ENCODE measurements at places on chromosomes 12 and 14.

GRCh38 chr12:132672678-132673077, 14.5 kb downstream of the POLE start:
- no peak for DNase-seq

GRCh38 chr12:123043536-123044001, 63.1 kb downstream of the ARL6IP4 start:
- peak; percentile 96 for DNase-seq

DNA sequence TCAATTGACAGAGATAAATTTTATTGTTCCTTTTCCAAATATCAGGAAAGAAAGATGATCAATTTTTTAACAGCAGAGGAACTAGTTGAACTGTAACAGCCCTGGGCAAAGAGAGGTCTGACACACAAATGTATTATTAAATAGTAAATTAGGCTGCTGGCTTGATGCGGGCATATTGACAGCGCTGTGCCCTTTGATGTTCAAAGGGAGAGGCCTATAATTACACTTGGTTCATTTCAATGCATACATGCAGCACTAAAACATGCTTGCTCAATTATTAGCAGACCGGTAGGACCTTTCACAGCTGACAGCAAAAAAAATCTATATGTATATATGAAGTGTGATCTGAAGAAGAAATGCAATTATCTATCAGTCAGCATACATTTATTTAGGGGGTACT, 219.8 kb downstream of the SLC2A13 start:
- no peak for DNase-seq

DNA sequence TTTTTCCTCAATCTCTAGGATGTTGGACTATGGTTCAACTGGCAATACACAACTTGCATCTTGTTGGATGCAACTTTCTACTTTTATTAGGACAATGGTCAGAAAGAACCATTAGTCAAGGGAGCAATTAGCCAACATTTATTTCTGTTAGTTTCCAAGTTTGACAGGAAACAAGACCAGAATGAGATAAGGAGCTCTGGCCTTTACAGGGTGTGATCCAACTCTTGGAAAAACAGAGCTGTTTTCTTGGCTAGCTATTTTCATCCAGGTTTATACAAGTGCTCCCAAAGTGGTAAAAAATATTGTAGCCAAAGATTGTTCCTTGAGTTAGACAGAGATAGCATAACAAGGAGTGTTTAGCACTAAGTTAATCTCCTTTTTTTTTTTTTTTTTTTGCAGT, 3.9 kb upstream of the SYNE2 start:
- DNase-seq: no peak

DNA sequence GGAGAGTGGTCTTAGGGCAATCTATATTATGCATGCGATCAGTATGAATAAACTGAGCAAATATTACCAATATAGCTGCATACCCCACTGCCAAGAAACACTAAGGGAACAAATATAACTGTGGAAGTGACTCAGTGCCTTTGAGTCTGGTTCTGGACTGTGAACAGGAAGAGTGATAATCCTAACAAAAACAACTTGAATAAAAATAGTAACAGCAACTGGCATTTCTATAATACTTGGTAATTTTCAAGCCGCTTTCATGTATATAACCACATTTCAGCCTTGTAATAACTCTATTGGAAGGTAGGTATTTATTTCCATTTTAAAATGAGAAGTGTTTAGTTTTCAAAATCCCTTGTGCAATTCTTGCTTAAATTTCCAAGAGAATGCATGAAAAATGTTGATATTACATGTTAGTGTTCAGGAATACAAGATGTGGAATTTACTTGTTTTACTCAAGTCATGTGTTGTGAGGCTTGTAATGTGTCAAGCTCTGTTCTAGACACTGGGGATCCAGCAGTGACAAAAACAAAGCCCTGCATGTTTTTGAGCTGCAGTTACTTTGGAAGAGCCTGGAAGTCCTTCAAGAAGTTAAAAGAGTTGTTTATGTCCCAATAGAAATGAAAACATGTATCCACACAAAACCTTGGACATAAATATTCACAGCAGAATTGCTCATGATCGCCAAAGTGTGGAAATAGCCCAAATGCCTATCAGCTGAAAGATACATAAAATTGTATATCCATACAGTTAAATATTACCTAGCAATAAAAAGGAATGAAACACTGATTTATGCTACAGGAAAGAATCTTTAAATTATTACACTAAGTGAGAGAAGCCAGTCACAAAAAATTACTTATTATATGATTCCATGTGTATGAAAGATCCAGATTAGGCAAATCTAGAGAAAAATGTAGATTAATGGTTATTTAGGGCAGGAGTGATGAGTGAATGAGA, 338.1 kb upstream of the TMEM132C start:
- peak; percentile 81 for DNase-seq

GRCh38 chr12:96326628-96327227, 73.5 kb downstream of the CDK17 start:
- no peak for DNase-seq

DNA sequence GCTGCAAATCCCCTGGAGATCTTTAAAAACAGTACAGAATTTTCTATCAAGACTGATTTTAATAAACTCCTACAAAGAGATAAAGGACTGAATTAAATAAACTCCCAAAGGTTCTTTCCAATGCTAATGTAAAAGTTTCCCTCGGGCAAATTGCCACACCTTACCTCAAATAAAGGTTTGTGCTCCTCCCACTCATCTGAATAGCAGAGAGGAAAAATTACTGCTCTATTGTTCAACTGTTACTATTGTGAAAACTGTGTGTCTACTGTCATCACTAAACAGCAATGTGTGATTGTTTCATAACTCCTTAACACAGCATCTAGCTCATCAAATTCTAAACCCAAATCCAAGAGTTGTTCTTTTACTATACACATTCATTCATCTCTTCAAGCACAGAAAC, 3.2 kb downstream of the SPTLC2 start:
- DNase-seq: no peak

- DNase-seq: no peak
Observed at GRCh38 chr14:73753124-73753886, 39.1 kb upstream of the PNMA1 start.

DNA sequence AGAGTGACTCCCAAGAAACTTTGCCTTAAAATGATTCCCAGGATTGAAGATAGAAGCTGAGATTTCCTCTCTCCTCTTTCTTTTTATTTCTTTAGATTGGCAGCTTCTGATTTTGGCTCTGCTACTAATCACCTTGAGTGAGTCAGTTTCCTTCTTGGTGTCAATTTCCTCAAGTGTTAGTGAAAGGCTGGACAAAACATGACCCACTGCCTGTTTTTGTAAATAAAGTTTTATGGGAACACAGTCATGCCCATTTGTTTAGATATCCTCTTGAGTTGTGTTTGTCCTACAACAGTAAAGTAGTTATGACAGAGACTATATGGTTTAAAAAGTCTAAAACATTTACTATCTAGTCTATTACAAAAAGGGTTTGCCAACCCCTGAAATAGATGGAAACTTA, 227.2 kb upstream of the TBX3 start:
- DNase-seq: no peak

DNA sequence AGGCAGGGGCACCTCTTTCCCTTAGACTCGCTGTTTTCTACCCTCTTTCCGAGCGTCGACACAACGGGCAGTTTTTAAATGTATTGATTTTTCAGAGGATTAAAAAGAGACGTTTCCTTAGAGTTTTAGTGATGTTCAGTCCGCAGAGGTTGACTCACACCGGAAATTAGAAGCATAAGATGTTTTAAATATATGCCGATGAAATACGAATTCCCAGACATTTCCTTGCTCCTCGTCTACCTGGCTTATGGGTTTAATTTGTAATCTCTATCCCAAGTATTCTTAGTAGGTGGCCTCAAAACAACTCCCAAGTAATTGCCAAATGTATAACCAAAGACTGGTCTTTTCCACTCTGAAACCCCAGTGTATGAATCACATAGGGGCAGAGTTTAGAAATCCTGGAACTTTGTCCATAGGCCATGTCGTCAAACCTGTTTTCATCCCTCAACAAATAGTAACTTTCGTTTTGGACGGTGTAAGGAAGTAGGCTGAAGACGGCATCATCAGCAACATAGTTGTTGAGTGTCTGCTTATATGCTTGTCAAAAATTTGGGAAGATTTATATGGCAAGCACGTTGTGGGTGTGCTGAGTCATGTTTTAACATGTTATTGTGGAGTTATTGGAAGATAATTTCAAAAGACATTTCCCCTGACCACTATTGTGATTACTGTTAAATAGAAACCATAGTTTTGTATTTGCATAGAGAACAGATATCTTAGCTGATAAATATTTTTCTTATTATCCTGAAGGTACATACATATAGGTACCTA, 824 bp downstream of the TBK1 start:
- peak; percentile 82 for DNase-seq

GRCh38 chr12:31585271-31585670, 5.7 kb downstream of the DENND5B start:
- DNase-seq: peak; percentile 63

- no peak for DNase-seq
Observed at GRCh38 chr14:51638071-51638944, 13.4 kb upstream of the FRMD6 start.

DNA sequence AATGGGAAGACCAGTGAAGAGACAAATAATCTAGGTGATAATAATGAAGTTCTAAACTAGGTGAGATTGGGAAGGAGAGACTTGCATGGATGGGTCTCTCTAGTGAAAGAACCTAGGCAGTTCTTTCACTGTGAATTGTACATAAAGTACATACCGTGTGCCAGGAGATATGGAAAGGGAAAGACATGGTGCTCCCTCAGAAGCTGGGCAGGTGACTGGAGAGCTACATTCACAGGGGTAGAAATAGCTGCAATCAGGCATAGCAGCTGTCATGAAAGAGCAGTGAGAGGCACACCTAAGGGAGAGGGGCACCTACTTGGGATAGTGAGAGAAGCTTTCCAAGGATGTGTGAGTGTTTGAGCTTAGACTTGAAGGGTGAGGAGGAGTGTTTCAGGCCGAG, 9.3 kb downstream of the STK38L start:
- no peak for DNase-seq

DNA sequence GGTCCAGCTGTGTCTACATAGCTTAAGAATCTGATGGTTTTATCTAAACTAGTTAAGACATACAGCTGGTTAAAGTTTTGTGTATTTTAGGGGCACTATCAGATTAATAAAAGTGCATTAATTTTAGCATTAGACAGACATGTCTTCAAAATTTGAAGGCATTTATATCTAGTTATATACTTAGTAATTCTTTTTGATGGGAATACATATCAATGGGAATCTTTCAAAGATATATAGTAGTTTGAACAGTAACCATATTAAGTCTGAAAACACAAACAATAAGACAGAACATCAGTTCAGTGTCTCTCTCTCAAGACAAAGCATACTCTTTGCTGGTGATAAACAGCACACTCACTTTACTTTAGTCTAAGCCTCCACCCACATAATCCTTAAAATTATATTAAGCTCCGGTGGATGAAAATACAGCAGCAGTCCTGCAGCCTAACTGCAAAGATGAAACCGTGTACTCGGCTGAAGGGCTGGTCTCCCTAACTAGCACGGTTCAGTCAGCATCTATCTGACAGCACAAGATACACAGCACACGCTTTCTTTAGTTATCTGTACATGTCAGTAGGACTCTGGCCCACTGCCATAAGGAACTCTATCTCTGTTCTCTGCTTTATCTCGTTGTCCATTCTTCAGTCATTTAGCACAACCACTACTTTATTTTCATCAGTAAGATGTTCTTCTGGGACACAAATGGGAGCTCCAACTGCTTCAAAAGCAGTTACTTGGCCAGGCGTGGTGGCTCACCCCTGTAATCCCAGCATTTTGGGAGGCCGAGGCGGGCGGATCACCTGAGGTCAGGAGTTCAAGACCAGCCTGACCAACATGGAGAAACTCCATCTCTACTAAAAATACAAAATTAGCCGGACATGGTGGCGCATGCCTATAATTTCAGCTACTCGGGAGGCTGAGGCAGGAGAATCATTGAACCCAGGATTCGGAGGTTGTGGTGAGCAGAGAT, 80.5 kb downstream of the MED13L start:
- DNase-seq: no peak

DNA sequence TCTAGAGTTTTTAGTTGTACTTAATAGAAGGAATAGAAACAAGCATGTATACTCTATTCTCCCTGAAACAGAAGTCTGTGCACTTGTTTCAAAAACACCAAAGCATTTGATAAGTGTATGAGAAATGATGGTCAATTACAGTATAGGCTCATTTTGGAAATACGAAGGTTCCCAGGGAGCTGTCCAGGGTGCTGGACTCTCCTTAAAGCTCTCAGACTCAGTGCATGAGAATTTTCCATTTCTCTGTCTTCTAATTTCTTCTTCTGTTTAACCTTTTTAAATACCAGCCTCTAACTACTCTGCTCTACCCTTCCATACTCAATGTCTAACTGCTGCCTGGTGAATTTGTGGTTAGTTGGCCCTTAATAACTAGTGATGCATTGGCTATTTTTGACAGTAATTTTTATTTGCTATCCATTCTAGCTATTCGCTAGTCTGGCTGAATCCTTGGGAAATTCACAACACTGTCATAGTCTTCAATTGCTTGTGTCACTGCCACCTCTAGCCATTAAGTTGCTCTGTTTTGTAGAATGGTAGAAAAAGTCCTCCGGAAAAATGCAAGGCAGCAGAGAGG, 229.2 kb downstream of the NRXN3 start:
- DNase-seq: peak; percentile 6

GRCh38 chr14:104554088-104554607, 25.4 kb upstream of the C14orf180 start:
- no peak for DNase-seq

GRCh38 chr14:85613496-85613895, 83.6 kb downstream of the FLRT2 start:
- no peak for DNase-seq

DNA sequence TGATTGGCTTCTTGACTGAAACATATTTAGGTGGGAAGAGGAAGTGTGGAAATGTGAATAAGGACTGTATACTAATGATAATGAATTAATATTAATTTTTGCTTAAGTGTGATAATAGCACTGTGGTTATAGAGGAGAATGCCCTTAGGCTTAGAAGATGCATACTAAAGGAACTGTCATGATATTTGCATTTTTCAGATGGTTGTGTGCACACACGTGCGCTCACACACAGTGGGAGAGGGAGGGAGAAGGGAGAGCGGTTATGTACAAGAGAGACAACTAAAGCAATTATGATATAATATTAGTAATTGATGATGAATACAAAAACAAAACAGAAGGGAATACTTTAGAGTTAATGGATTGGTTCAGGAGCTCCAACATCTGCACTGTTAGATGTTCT, 54.2 kb downstream of the RCOR1 start:
- DNase-seq: no peak

GRCh38 chr12:257521-258321, 4.9 kb downstream of the SLC6A13 start:
- no peak for DNase-seq

- peak; percentile 14 for DNase-seq
Observed at GRCh38 chr14:26525085-26525484, 72.7 kb downstream of the NOVA1 start.

DNA sequence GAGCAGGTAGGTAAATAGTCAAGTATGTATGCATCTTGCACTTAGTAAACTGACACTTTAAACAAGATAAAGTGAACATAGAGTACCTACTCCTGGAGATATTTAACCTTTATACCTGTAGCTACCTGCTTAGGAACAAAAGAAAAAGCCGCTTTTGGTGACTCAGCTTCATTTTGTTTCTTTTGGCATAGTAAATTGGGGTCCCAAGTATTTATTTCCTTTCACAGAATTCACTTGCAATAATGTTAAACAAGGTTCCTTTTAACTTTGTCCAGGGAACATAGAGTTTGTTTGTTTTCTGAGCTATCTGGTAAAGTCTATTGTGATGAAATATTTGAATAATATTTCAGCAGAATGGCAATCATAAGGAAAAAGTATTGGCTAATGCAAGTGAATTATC, 20.0 kb downstream of the SLCO1B3 start:
- DNase-seq: no peak
